Liver (tissue), 10 donors: ENCODE measurements at places on chromosomes 1 and 21. TPM values are rescaled to one million over a fixed set of nuclear protein-coding genes. Genes with fewer than 3 reads are reported as not detected.

Gene CATSPER4
- not detected for total RNA-seq

Gene GCSAML
- 1.8 TPM for total RNA-seq

Gene FALEC
- not detected for total RNA-seq

Gene NTMT2
- total RNA-seq, result not detected

Gene GUCA2A
- total RNA-seq, result not detected

Gene RIIAD1
- total RNA-seq, result not detected

Gene OR14K1
- total RNA-seq, result not detected

Gene CNST
- total RNA-seq, result 12.7 TPM

Gene COL6A1
- 36.5 TPM for total RNA-seq

Gene HSPB7
- total RNA-seq, result 0.28 TPM

Gene KPRP
- not detected for total RNA-seq

Gene MYBPHL
- total RNA-seq, result not detected

Gene TFF3
- 0.09 TPM for total RNA-seq

Gene SPRR3
- total RNA-seq, result not detected

Gene SYPL2
- total RNA-seq, result 4.4 TPM

Gene CEP104
- 23.2 TPM for total RNA-seq

Gene RBM34
- total RNA-seq, result 18.8 TPM

Gene VHLL
- total RNA-seq, result not detected

Gene BARHL2
- not detected for total RNA-seq

Gene EXO1
- total RNA-seq, result 16.2 TPM

Gene OR2T35
- not detected for total RNA-seq

Gene APCS
- total RNA-seq, result 162 TPM

Gene LCE1E
- total RNA-seq, result not detected

Gene OR2L2
- total RNA-seq, result not detected

Gene OLIG2
- total RNA-seq, result not detected

Gene AGO4
- total RNA-seq, result 14.9 TPM

Gene LCE1D
- not detected for total RNA-seq

Gene STYXL2
- 0.28 TPM for total RNA-seq

Gene GJA4
- 6.1 TPM for total RNA-seq

Gene C1orf56
- 1.5 TPM for total RNA-seq

Gene COL24A1
- total RNA-seq, result 0.28 TPM
